ENCODE measurements at places on chromosomes 3 and 15.
A peak's percentile ranks its signal among the peaks of the same experiment; 100 is the strongest.

GRCh38 chr3:106688464-106688863 lies 688.8 kb upstream of the CCDC54 start:
- peak; percentile 76 for DNase-seq

DNA sequence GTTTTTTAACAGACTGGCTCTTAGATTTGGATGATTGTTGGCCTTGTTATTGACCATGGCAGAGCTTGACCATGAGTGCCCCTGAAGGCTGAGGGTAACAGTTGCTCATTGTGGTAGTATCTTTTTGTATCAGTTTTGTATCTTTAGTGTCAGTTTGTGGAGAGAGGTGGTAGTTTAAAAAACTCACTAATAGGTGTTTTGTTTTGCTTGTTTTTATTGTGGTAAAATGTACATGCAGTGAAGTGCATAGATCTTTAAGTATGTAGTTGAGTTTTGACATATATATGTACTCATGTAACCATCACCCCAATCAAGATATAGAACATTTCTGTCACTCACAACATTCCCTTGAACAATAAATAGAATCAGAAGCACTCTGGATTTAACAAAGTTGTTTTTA lies 9.8 kb downstream of the GMPS start:
- DNase-seq, result no peak

- no peak for DNase-seq
Measured at GRCh38 chr3:32501783-32502117, 902 bp downstream of the CMTM6 start.

- DNase-seq, result no peak
Measured at GRCh38 chr15:89157918-89158564, 63.3 kb downstream of the RLBP1 start.

GRCh38 chr3:171566803-171567422 lies 106.7 kb upstream of the TNIK start:
- no peak for DNase-seq

DNA sequence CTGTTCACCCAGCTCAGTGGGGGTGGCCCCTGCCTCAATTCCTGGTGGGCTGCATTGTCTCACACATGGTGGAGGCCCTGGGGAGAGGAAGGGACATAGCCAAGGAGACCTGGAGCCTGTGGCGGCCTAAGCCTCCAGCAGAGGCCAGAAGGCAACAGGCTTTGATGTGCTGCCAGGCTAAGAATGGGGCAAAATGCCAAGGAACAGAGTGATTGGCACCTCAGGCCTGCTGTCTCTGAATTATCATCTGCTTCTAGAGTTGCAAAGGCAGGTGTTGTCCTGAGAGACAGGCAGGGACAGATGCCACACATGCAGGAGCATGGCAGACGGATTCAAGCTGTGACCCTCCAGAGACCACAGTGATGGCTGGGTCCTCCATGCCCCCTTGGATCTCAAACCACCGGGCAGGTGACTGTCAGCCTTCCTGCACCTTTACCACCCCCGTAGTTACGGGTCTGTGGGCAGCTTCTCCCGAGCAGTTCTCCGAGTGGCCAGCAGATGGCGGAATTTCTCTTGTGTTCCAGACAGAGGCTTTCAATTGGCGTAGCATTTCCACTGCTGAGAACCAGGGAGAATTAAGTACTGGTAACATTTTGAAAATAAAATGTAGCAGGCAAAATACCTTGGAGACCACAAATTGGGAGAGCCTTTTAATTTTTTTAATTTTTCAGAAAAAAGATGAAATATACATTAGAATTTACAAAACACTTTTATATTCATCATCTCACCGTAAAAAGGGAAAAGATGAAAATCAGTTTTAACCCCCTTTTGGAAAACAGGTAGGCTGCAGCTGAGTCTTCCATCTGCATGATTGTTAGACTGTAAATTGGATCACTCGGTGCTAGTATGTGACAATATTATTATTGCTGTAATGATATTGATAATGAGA lies 525.5 kb upstream of the CFAP20DC start:
- no peak for DNase-seq

DNA sequence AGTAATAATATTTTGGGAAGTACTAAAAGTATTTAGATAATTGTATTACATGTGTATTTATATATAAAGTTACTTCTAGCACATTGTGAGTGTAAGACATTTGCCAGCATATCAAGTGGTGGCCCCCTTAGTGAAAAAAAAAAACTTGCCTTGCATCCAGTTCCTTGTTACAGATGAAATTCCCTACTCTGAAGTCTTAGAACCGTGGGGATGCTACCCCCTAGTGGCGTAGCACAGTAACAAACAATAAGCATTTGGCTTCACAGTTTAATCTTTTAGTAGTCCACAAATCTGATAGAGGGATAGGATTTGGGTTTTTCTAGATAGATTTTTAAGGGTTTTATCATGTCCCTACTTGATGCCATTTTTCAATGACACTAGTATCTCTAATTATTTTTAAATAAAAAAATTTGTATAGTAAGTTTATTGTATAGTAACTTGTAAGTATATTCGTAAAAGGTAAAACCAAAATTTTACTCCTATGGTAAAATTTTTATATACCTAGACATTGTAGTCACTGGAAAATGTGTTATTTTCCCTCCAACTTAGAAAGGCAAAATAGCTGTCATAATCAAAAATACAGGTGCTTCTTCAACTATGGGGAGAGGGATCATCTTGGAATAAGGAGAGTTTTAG lies 14.3 kb downstream of the SMC4 start:
- DNase-seq, result no peak
